Activated T-cell treated with anti-CD3 and anti-CD28 coated beads, Interleukin-2, amount 50 U/mL, for 48 hours (primary cell): ENCODE measurements at places on chromosomes 1 and 21.

DNA sequence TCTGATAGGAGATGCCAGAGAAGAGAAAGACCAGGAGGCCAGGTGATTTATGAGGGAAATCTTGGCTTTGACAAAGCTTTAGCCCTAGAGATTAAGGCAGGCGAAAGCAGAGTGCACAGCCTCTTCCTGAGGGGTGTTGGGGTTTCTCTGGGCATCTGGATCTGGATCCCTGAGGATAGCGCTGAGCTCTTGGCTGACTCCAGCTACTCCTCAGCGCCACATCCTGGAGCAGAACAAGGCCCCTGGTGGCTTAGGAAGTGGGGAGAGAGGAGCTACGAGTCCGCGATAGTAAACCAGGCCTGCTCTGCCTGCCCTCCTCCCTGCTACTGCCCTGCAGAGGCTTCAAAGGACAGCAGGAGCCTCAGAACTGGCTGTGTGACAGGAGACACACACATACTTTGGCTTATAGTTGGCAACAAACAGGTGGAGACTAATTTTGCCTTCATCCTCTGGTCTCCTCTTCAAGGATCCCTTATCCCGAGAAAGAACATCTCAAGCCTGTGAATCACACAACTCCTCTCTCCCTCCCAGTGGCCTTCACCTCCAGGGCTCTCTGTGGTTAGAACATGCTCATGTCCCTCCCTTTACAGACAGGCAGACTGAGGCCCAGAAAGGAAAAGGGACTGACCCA, 66.9 kb downstream of the TRABD2B start:
- DNase-seq: no peak

GRCh38 chr1:52348704-52349300, 17.2 kb downstream of the CC2D1B start:
- DNase-seq: no peak

DNA sequence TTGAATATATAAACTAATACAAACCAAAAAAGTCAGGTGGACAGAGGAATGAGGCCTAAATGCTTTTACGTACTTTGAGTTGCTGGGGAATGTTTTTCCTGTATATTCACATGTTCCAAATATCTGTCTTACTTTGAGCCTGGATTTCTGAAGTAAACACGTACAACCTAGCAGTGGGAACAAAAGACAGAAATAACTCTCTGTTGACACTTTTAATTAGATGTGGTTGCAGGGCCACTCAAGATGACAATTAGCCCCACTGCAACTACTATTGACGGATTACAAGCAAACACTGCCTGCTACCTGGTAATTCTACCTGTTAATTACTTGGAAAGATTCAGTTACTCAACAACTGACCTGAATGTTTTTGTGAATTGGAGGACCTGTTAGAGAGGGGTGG, 196.9 kb downstream of the TTLL7 start:
- DNase-seq: no peak

GRCh38 chr1:151289991-151290708, 8.1 kb downstream of the ZNF687 start:
- no peak for DNase-seq

- DNase-seq: no peak
Measured at GRCh38 chr1:221089273-221089672, 210.0 kb downstream of the HLX start.

GRCh38 chr1:90977522-90977921, 44.3 kb downstream of the ZNF644 start:
- DNase-seq: no peak

GRCh38 chr1:52677076-52677806, 20.9 kb downstream of the COA7 start:
- DNase-seq: no peak

DNA sequence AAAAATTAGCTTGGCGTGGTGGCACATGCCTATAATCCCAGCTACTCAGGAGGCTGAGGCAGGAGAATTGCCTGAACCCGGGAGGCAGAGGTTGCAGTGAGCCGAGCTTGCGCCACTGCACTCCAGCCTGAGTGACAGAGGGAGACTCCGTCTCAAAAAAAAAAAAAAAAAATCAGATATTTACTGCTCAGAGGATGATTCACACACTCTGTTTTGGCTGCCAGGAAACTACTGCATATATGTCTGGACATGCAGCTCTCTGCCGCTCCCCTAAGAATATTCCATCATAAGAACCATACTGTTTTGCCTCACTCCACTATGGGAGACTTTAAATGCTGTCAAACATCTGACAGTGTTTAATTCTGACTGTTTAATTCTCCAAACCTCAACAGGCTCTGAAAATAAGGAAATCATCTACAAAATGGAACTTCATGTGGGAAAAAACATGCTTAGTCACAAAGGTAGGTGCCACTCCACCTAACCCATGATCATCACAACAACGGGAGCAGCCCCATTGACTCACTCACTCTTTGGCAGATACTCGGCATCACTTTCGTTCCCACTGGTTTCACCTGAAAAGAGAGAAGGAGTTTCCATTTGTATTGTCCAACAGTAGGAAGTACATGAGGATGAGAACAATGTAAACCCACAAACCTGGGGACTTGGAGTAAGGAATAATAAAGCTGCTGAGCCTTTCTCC, 29.3 kb upstream of the BCAS2 start:
- DNase-seq: no peak

DNA sequence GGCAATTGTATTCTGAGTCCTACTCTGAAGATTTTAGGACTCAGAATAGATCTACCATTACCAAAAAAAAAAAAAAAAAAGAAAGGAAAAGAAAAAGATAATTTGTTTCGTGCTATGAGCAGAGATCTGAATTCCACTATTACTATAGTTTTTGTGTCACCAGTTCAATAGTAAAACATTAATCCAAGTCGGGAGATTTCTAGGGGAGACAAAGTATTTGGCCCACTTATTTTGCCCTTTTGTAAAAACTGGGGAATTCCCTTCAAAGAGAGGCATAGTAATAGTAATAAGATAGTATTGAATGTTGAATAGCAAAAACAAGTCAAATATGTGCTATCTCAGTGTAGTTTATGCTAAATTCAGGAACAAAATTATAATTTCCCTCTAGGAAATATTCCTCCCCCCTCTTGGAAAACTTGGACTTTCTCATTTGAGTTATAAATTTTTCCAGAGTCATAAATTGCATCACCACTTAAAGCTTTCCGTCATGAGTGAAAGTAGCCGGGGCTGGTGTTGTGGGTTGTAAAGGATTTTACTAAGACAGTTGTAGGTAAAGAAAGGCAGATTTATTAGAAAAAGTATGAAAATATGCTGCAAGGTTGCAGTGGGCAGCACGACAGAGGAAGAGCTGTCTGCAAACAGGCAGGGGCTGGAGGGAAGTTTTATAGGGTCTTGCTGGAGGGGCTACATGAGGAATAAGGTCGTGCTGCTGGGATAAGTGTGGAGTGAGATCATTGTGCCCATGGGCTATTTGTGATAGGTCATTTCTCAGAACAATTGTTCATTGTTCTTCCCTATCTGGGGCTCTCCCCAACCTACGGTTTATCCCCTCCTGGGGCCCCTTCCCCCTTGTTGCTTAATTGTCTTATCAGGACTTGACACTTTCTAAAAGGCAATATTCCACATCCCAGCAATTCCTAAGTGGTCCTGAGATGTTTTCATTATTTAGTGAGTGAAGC, 1009.9 kb downstream of the PLA2G4A start:
- no peak for DNase-seq

DNA sequence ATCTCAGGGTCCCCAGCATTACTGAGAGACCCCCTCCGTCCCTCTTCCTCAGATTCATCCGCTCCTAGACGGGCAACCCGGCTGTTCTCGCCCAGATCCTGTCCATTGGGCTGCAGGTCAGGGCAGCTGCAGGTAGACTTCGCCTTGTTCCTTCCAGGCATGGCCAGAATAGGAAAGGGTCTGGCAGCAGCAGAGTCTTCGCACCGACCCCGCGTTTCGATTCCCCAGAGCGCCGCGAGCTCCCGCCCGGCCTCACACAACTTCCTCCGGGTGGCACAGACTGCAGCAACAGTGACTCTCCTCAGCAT, 265 bp downstream of the NRDC start:
- no peak for DNase-seq

DNA sequence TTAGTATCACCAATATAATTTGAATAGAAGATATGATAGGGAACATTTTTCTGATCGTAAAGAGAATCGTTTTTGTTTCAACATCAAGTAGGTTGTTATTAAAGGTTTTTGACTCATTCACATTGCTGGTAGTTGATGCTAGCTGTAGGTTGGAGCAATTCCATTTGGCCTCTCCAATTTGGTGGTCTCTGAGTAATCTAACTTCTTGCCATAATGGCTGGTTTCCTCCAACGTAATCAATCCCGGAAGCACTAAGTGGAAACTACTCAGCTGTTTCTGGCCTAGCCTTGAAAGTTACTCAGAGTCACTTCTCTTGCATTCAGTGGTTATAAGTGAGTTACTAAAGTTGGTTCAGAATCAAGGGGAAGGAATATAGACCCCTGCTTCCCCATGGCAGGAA, 26.0 kb downstream of the RCOR3 start:
- no peak for DNase-seq

GRCh38 chr21:45470087-45470515, 65.1 kb downstream of the COL18A1 start:
- DNase-seq: no peak

DNA sequence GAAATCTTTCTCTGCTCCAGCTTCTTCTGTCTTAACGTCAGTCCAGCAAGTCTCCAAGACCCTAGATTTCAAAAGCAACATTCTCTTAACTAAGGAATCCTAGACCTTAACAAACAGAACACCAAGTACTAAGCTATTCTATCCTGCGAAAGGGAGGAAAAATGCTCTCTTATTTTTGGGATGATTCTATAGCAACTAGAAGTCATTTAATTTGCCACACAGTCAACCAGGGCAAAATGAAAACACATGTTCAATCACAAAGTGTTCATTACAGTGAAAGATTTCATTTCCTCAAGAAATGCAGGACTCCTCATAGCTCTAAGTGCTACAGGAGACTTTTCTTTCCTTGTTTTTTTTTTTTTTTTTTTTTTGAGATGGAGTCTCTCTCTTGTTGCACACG, 36.2 kb upstream of the DOCK7 start:
- no peak for DNase-seq

- peak; percentile 14 for DNase-seq
Measured at GRCh38 chr21:42319851-42320572, 4.8 kb upstream of the TFF3 start.

GRCh38 chr1:203158960-203159665, 16.5 kb downstream of the MYBPH start:
- no peak for DNase-seq

DNA sequence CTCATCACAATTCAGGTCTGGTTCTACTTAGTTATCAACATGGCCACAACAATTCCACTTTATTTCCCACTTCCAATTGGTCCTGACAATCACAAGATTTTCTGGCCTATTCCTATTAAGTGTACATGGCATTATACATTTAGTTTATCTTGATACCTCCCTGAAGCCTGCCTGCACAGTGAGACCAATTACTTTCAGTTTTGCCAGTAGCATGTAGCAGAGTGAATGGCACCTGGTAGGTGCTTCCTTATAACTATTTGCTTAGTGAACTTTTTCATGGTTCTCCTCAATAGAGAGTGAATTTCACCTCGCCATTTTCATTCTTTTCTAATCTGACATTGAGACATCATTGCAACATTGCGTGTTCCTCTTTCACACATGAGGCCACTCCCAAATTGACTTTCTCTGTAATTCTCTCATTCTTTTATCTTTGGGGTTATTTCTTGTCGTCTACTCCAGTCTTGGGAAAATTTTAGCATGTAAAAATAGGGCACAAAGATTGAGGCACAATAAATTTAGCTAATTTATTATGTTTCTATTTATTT, 124.3 kb downstream of the DISC1 start:
- DNase-seq: no peak

- DNase-seq: no peak
Measured at GRCh38 chr1:64043976-64044375, 159.4 kb upstream of the UBE2U start.

GRCh38 chr1:184502161-184502560, 115.3 kb downstream of the C1orf21 start:
- no peak for DNase-seq

GRCh38 chr1:40567825-40568224, 36.4 kb downstream of the ZNF684 start:
- no peak for DNase-seq

GRCh38 chr21:44590311-44590721, 2.0 kb downstream of the KRTAP10-6 start:
- no peak for DNase-seq

- no peak for DNase-seq
Measured at GRCh38 chr1:62025892-62026291, 168.8 kb upstream of the L1TD1 start.

DNA sequence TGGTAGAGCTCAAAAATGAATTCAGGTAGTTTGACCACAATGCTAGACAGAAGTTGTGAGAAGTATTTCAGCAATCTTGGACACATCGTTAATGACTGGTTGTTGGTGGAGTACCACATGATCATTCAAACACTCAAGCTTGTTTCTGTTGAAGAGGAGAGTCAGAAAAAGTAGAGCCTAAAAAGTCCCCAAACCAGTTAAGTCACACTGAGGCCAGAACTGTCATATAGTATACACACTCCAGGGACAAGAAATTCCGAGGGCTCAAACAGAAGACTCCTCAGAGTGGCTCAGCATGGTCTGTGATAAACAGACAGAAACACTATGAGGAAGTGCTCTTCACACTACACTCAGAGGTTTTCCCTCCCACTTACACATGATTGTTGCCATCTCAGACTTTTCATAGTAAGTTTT, 5.8 kb downstream of the TRIM33 start:
- DNase-seq: no peak

- no peak for DNase-seq
Measured at GRCh38 chr1:224185208-224185607, 2.2 kb downstream of the DEGS1 start.

- DNase-seq: no peak
Measured at GRCh38 chr1:240501115-240501514, 110.8 kb downstream of the GREM2 start.

GRCh38 chr1:48680411-48681035, 96.2 kb downstream of the BEND5 start:
- DNase-seq: no peak

GRCh38 chr21:17386498-17386897, 126.3 kb upstream of the CXADR start:
- no peak for DNase-seq

DNA sequence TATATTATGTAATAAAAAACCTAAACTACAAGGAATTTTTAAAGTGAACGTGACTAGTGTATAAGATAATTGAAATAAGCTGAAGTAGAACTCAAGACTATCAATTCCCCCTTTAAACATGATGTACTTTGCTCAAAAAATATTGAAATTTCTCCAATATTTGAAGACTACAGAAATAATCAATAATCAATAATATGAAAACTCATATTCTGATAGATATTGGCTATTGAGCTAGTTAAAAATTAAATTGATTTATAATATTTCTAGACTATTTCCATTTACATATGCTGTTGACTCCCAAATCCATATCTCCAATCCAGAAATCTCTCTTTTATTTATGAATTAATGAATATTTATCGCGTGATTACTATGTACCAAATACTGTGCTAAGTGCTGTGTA, 133.2 kb downstream of the USH2A start:
- no peak for DNase-seq

GRCh38 chr1:201732351-201732750, 96.6 kb upstream of the IPO9 start:
- DNase-seq: no peak

DNA sequence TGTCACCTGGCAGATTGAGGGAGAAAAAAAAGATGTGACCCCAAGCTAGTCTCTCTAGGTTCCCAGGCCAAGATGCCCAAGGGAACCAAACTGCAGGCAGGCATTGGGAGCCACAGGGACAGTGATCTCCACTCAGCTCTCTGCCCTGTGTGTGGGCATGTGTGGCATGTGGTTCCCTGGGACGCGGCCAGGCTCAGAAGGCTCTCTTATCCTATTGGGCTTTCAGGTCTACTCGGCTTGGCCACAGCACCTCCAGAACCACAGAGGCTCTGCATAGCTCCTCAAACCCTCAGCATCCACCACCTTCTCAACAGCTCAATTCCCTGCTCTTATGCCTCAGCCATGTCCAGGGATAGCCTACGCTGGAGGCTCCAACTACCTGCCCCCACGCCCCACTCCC, 22.0 kb downstream of the IQGAP3 start:
- DNase-seq: no peak
